Vagina (tissue), 2 donors: ENCODE measurements at places on chromosomes 1 and 21.

GRCh38 chr1:41773842-41774241, 144.9 kb downstream of the HIVEP3 start:
- no peak for DNase-seq

DNA sequence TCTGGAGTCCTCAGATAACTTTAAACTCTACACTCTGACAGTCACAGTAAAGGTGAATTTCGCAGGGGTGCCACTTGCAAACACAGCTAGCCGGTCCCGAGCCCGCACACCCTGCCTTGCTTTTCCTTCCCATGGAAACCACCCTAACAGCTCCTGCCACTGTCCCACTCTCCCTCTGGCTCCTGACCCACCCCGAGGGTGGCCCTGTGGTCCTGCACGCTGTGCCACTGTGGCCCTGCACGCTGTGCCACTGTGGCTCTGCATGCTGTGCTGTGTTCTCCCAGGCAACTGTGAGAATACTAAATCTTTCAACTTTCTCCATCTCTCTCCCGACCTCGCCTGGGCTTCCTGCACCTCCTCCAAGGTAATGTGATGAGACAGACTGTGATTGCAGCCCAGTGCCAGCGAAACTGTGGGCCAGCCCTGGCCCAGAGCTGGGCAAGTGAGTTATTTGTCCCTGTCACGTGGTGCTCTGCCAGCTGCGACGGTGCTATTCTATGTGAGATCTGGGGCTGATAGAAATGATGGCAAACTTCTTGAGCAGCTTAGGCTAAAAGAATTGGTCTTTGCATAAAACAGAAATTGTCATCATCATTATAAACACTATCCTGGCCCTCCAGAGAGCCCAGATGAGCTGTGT, 63.4 kb upstream of the TARBP1 start:
- no peak for DNase-seq

GRCh38 chr1:111213412-111213811, 13.0 kb upstream of the DENND2D start:
- no peak for DNase-seq

- no peak for DNase-seq
These were observed 14.4 kb upstream of the ID3 start for GRCh38 chr1:23573574-23574182.

DNA sequence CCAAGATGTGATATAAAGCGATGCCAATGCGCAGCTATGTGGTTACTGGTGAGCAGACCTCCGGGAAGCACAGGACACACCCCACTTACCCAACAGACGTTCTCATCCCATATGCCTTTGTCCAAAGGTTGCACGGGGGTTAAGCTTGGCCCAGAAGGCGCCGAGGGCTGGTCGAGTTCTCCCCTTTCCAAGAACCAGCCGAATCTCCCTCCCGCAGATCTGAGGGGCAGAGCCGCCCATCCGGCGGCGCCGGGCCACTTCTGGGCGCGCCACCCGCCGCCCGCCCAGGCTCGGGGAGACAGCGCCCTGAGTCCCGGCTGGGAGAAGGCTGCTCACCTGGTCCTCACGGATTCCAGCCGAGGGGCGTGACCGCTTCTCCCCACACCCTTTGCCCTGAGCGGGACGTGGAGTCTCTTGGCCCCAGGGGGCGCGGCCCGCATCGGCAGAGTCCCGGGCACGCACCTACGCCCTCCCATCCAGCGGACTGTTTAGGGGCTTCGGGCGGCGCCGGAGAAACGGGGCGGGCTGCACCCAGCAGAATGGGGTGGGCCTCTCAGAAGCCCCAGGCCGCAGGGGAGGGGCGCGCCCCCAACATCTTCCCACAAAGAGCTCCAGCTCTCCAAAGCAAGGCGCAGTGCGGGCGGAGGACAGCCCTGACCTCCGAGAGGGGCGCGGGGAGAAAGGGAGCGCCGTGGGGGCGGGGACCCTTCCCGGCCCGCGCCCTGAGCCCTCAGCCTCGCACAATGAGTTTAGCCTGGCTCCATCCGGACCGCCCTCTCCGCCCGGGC, 615 bp downstream of the GPR161 start:
- DNase-seq, result no peak

DNA sequence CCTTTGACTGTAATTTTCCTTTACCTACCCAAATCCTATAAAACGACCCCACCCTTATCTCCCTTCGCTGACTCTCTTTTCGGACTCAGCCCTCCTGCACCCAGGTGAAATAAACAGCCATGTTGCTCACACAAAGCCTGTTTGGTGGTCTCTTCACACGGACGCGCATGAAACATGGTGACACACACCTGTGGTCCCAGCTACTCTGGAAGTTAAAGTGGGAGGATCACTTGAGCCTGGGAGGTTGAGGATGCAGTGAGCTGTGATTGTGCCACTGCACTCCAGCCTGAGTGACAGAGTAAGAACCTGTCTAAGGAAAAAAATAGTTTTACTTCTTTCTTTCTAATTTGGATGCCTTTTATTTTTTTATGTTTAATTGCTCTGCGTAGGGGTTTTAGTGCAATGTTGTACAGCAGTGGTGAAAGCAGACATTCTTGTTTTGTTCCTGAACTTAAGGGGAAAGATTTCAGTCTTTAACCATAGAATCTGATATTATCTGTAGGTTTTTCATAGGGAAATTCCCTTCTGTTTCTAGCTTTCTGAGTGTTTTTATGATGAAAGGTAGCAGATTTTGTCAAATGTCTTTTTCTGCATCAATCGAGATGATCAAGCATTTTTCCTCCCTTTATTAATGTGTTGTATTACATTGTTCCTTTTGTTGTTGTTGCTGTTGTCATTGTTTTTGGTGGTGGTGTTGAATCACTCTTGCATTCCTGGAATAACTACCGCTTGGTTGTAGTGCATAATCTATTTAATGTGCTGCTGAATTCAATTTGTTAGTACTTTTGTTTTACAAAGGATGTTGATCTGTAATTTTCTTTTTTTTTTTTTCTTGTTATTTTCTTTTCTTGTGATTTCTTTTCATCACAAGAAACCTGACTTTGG, 497.4 kb downstream of the DISC1 start:
- DNase-seq, result no peak

DNA sequence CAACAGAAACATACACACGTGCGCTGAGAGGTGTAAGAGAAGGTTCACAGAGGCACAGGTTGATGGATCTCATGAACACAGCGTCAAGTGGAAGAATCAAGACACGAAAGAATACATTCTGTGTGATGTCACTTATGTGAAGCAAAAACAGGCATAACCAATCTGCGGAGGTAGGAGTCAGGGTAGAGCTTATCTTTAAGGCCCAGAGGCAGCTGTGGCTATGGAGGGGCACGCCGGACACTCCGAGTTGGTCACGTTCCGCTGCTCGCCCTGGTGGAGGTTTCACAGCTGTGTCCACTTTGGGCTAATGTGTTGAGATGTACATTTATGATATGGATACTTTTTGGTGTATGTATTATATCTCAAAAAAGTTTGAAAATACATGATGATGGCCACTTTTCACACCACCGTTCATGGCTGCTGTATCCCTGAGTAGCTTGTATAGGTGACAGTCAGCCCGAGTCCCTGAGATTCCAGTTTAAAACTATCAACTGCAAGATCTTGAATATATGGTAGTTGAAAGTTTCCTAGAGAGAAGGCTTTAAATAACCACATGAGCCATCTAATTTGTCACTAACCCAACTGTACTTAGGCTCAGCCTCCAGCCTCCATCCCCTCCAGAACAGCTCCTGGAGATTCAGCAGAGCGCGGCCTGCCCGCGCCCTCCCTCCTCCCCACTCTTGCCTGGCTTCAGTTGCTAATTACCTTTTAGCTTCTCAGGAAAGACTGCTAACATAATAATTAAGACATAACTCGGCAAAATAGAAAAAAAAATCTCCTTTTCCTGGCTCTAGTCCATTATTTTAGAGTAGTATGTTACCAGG, 6.7 kb upstream of the ADARB1 start:
- no peak for DNase-seq

DNA sequence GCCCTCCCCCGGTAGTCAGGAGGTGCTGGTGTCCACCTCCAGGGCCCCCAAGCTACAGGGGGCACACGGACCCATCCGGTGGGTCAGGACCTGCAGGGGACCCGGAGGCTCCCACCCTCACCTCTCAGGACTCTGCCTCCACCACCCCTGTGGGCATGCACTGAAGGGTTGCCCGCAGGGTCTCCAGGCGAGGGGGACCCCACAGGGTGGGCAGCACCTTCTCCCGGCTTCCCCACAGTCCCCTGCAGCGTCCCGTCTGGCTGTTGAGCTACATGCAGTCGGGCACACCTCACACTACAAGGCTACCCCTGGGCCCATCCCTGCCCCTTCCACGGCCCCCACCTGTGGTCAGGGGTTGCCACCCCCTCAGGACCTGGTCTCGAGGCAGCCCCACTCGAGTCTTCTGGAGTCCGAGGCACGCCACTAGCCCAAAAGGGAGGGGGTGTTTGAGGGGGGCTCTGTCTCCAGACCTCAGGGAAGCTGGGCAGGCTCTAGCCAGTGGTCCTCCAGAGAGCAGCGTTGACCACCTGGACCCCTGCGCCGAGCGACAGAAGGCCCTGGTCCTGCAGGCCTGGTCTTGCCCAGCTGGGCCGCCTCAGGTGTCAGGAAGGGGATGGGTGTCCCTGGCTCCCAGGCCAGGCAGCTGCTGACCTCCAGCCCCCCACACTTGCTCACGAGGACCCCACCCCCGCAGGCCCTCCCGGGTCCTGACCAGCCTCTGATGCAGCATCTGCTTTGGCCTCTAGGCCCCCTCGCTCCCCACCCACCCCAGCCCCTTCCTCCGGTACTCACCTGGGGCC, 9.6 kb downstream of the PARS2 start:
- DNase-seq, result no peak

DNA sequence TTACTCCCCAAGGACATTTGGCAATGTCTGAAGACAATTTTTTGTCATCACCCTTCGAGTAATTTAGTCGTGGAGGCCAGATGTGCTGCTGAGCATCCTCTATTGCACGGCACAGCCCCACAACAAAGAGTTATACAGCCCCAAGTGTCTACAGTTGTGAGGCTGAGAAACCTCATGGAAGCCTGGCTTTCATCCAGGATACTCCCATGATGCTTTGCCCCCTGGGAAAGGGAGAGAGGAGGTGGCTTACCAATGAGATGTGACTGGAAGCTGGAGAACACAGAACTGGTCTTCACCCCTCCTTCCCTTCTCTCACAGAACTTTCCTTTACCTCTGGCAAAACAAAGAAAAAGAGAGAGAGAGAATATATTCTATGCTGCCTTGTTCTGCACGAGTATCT, 150.9 kb upstream of the VAMP3 start:
- no peak for DNase-seq

GRCh38 chr1:38953433-38953860, 11.8 kb upstream of the RHBDL2 start:
- DNase-seq, result no peak

DNA sequence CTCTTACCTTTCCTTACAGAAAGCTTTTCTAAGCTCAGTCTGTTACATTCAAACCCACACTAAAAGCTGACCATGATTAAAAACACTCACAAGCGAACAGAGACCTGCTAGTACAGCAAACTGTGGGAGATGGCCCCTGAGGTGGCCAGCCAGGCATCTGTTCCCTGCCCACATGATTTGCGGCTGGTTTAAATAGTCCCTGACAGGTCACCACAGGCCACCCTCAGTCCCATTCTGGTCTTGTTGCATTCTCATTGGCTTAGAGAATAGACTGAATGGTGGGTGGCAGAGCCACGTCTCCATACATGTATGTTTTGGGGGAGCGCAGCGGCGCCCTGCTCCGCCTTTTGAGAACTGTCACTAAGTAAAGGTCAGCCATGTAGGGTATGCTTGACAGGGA, 2.3 kb upstream of the ACTA1 start:
- DNase-seq, result no peak

DNA sequence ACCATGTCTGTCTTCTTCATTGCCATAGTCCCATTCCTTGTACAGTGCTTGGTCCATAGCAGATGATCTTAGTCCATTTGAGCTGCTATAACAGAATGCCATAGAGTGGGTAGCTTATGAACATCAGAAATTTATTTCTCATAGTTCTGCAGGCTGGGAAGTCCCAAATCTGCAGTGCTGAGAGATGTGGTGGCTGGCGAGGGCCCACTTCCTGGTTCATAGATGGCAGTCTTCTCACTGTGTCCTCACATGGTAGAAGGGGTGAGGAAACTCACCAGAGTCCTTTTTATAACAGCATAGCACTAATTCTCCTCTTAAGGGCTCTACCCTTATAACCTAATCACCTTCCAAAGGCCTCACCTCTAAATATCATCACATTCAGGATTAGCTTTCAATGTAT, 23.1 kb upstream of the RAP1A start:
- DNase-seq, result no peak

- no peak for DNase-seq
These were observed 12.7 kb upstream of the CDK18 start for GRCh38 chr1:205491794-205492193.

GRCh38 chr1:99456536-99456935, 189.4 kb upstream of the PALMD start:
- no peak for DNase-seq

GRCh38 chr1:241459186-241459802, 60.3 kb downstream of the FH start:
- no peak for DNase-seq

DNA sequence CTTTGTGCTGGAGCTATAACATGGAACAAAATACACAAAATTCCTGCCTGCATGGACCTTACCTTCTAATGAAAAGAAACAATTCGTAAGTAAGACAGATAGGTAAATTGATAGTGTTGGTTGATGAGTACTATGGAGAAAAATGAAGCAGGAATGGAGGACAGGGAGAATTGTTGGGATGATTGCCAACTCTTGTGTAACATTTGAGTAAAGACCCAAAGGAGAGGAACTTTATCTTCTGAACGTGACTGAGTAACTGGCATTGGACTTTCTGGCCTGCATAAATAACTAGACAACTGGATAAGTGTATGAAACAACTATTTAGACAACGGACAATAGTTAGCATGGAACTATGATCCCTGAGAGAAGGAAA, 6.8 kb upstream of the EFCAB14 start:
- DNase-seq, result no peak

DNA sequence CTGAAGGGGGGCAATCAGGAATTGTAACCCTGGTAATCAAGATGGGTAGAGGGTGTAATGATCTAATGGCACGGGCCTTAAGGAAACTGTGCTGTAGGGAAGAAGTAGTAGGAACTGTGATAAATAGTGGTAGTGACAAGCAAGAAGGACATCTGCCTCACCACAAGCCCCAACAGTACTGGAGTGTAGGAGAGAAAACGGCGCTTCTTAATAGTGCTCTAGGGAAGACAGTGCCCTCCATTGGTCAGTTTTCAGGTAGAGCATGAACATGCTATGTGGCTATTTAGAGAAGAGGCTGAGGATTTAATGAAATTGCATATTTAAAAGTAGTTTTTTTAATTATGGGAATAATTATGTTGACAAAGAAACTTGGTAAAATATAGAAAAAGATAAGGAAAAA, 32.2 kb downstream of the SLC30A7 start:
- no peak for DNase-seq

- no peak for DNase-seq
These were observed 51.1 kb downstream of the GLUL start for GRCh38 chr1:182340233-182341058.

DNA sequence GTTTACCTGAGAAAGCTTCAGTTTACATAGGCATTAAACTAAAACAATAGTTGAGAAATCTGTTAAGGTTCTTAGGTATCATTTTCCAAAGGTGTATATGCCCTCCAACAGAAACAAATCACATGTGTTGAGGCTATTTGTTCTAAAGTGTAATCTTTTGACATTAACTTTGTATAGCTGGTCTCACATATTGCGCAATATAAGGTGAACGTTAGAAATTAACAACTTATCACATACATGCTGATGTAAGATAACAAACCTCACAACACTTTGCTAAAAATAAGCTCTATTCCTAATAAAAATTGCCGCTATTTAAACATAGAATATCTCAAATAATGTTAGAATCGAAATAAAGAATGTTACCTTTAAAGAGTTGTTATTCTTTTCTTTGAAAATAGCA, 340.6 kb downstream of the SRGAP2C start:
- DNase-seq, result no peak
